ENCODE measurements at places on chromosomes 7 and 10. TPM values are rescaled to one million over a fixed set of nuclear protein-coding genes. Genes with fewer than 3 reads are reported as not detected.

PNLIPRP2 gene
- total RNA-seq = not detected

DNA sequence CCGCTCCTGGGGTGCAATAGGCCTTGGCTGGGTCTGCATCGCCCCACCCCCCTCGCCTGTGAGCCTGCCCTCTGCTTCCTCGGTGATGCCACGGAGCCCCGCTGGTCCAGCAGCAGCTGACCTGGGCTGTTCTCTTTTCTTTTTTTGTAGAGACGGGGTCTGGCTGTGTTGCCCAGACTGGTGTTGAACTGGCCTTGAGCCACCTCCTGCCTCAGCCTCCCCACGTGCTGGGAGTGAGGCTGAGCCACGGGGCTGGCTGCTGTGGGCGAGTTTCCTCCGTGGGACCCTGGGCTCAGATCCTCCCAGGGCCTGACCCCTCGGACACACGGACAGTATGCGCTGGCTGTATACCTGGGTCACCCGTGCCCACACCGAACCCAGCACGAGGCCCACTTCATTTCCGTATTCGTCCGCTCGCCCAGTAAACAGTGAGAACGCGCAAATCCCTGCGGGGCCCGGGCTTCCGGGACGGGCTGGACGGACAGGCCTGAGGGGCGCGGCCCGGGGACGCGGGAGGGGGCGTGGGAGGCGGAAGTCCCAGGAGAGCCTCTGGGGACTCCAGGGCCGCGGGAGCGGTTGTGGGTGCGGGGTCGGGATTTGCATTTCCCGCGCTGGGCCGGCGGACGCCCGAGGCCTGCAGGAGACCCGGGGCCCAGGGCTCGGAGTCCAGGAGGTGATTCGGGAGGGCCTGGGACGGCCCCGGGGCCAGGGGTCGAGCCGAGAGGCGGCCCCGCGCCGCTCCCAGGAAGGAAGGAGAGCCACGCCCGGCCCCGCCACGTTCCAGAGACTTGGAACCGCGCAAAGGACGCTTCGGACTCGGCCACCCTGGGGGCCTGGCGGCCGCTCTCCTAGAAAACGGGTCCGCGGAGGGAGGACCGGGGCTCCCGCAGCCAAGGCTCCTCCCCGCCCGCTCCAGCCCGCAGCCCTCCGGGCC is 57.7 kb upstream of the DNAJB6 start:
- no peaks in the 10 kb centered on the region for H3K36me3 ChIP-seq
- H3K27ac ChIP-seq = no peak overlapping the region
- DNase-seq = no peak
- H3K4me3 ChIP-seq = no peak overlapping the region
- peaks cover 14% of the 10 kb centered on the region for H3K4me1 ChIP-seq
- H3K27me3 ChIP-seq = peaks cover 37% of the 10 kb centered on the region

GRCh38 chr10:111698711-111699110 is 484.9 kb downstream of the GPAM start:
- no peak overlapping the region for H3K27ac ChIP-seq
- no peaks in the 10 kb centered on the region for H3K27me3 ChIP-seq
- H3K4me3 ChIP-seq = no peak overlapping the region
- H3K4me1 ChIP-seq = no peaks in the 10 kb centered on the region

DNA sequence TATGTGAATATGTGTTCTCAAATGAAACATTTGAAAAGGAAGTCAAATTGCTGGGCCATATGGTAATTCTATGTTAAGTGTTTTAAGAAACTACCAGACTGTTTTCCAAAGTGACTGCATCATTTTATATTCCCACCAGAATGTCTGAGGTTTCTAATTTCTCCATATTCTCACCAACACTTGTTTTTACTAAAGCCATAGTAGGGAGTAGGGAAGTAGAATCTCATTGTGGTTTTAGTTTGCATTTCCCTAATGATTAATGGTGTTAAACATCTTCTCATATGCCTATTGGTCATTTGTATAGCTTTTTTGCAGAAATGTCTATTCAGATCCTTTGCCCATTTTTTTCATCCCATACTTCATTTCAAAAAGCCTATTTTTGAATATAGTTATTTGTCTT is 9.1 kb upstream of the SEMA4G start:
- H3K4me1 ChIP-seq = peaks cover 9% of the 10 kb centered on the region
- H3K4me3 ChIP-seq = no peak overlapping the region
- H3K36me3 ChIP-seq = peaks cover 14% of the 10 kb centered on the region
- no peak overlapping the region for H3K27ac ChIP-seq

SSBP1 gene
- total RNA-seq = 309 TPM

GRCh38 chr10:122911889-122912484 is 1.6 kb downstream of the FAM24A start:
- no peak overlapping the region for H3K4me3 ChIP-seq
- H3K27me3 ChIP-seq = peaks cover 8% of the 10 kb centered on the region
- no peaks in the 10 kb centered on the region for H3K36me3 ChIP-seq
- no peak overlapping the region for H3K27ac ChIP-seq
- H3K4me1 ChIP-seq = no peaks in the 10 kb centered on the region

DNA sequence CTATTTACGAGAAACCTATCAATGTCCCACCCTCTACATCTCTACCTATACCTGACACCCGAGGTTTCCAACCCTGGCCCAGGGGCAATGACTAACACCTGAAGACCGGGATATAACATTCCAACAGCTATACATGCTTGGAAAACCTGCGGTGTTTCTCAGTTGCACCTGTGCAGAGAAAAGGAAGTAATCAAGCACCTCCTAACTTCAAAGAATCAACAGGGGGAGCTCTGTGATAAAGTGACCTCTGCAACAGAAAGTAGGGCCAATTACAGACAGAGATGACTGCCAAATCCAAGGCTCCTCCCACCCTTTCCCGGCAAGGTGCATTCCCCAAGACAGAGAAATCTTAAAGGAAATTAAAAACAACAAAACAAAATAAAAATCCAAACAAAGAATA is 41.3 kb downstream of the CCDC6 start:
- DNase-seq = no peak
- H3K4me1 ChIP-seq = peaks cover 65% of the 10 kb centered on the region
- H3K4me3 ChIP-seq = peak overlapping the region; percentile 43
- peaks cover 18% of the 10 kb centered on the region for H3K36me3 ChIP-seq
- H3K27ac ChIP-seq = peak overlapping the region; percentile 40
- H3K27me3 ChIP-seq = no peaks in the 10 kb centered on the region

DNA sequence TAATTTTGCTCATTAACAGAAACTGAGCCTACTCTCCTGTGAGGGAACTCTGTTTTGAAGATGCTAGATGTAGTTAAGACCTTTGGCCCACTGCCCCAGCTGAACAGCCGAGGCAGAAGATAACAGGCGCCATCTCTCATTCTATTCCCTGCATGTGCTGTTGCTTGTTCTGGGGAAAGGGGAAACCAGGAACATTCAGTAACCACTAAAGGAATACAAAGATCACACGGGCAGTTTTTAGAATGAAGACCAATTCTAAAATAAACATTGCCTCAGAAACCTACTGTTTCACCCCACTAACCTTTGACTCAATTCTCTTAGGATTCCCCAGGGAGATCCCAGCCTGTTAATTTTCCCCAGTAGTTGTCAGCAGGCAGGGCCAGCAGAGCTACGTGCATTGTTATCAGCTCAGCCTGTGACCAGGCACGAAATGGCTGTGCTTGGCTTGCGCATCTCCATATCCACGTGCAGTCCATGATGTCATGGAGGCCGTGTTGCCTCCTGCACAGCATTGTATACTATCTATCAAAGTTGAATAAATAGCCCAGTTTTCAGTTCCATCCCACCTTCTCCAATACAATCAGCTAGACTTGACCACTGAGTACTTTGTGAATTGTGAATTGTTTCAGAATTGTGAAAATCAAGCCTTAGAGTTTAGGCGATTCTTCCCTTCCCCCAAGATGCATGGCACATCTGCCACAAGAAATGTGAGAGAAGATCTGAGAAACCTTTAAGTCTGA is 36.0 kb downstream of the ANK3 start:
- H3K4me3 ChIP-seq = no peak overlapping the region
- DNase-seq = no peak
- no peaks in the 10 kb centered on the region for H3K4me1 ChIP-seq
- no peaks in the 10 kb centered on the region for H3K36me3 ChIP-seq

DNA sequence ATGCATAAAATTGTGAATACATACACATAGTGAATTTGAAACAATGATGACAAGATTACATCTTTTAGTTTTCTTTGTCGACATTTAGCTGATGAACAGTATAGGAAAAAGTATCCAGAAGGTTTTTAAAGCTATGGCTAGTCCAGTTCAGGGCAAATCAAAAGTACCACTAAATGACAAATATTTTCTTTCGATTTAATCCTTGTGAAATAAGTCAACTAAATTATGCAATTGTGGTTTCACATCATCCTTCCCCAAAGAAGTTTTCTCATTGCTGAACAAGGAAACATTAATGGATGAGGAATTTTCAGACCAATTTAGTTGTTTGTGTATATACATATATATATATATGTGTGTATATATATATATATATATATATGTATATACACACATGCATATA is 774.0 kb downstream of the DNAJB9 start:
- no peak for DNase-seq
- no peak overlapping the region for H3K27ac ChIP-seq
- H3K4me1 ChIP-seq = no peaks in the 10 kb centered on the region
- no peaks in the 10 kb centered on the region for H3K36me3 ChIP-seq
- H3K4me3 ChIP-seq = no peak overlapping the region

DNA sequence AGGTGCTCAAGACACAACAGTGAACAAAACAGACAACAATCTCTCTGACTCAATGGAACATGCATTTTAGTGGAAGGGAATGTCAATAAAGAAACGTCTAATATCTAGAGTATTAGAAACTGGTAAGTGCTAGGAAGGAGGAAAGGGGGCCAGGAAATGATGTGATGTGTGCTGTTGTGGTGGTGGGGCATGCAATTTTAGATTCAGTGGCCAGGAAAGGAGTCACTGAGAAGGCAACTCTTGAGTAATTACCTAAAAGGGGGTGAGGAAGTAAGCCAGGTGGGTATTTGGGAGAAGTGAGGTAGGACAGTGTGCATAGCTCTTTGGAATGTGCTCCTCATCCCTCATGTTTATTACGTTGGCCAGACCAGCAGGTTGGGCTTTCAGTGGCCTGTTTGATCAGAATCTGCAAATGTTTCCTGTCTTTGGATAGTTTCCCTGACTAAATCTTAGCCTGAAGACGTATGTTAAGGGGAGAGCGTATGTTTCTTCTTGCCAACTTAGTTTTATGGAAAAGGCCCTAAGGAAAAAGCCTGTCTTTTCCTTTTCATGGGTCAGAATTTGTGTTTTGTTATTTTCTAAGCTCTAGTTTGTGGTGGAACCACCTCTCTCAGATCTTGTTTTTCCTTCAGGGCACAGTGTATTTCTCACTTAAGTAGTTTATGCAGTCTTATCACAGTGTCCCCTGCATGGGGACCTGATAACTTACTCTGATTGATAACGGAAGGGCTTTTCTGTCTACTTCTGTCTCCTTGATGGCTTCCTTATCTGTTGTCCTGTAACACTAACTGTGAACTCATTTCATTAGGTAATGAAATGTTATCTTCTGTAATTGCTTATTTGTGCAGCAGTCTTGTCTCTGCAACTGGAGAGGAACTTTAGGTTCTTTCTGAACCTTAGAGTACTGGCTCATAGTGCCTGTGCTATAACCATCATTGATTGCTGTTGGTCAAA is 203.7 kb downstream of the AUTS2 start:
- no peaks in the 10 kb centered on the region for H3K36me3 ChIP-seq
- peaks cover 11% of the 10 kb centered on the region for H3K27me3 ChIP-seq
- DNase-seq = no peak
- peaks cover 7% of the 10 kb centered on the region for H3K4me1 ChIP-seq
- H3K27ac ChIP-seq = no peak overlapping the region

GRCh38 chr10:106900016-106900652 is 264.4 kb downstream of the SORCS1 start:
- H3K36me3 ChIP-seq = no peaks in the 10 kb centered on the region
- DNase-seq = no peak
- no peaks in the 10 kb centered on the region for H3K4me1 ChIP-seq
- H3K27me3 ChIP-seq = no peaks in the 10 kb centered on the region
- no peak overlapping the region for H3K27ac ChIP-seq

- no peak overlapping the region for H3K4me3 ChIP-seq
- no peaks in the 10 kb centered on the region for H3K27me3 ChIP-seq
- no peak for DNase-seq
These were observed 94.9 kb downstream of the STRA8 start for GRCh38 chr7:135328526-135328925.

- H3K4me1 ChIP-seq = peaks cover 2% of the 10 kb centered on the region
- no peak overlapping the region for H3K27ac ChIP-seq
- H3K4me3 ChIP-seq = no peak overlapping the region
These were observed 172.5 kb downstream of the PRKAG2 start for GRCh38 chr7:151704299-151704959.

DNA sequence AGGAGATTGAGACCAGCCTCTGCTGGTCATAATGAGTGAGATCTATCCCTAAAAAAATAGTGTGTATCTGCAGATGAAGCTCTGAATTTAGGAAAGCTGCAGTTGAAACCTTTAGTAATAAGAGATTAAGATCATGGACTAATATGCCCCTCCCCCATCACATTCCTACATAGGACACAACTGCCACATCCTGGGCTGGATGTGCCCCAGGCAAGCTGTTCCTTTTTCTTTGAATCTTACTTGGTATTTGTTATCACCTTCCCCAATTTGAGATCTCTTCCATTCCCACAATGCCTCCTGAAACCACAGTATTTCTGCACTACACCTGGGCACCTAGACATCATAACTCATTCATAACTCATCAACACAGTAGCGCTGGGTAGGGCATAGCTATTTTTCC is 74.1 kb downstream of the DOCK1 start:
- H3K27me3 ChIP-seq = no peaks in the 10 kb centered on the region
- no peak overlapping the region for H3K27ac ChIP-seq
- no peaks in the 10 kb centered on the region for H3K36me3 ChIP-seq
- H3K4me3 ChIP-seq = no peak overlapping the region
- peaks cover 3% of the 10 kb centered on the region for H3K4me1 ChIP-seq

ADCYAP1R1 gene
- not detected for total RNA-seq

DNA sequence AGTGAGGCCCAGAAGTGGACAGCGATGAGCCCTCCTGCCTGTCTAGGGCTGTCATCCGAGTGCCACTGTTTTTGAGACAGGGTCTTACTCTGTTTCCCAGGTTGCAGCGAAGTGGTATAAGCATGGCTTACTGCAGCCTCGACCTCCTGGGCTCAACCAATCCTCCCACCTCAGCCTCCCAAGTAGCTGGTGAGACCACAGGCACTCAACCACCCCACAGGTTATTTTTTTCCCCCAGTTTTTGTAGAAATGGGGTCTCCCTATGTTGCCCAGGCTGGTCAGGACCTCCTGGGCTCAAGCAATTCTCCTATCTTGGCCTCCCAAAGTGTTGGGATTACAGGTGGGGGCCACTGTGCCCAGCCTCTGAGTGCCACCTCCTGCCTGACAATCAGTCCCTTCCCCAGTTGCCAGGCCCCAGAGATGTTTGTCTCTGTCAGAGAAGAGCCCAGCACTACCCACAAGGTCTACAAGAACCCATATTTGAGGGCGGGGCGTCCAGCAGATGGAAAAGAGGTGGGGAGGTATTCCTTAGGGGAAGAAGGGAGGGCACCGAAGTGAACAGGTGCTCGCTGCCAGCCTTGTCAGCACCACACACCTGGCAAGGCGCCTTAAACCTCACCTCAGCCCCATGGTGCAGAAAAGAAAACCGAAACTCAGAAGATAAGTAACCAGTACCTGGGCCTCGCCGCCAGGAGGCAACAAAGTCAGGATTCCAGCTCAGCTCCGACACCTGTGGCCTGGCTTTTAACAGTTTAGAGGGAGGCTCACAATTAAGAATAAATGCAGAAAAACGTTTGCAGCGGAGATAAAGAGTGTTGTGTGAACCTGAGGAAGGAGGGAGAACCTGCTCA is 77.4 kb upstream of the ANLN start:
- no peak overlapping the region for H3K27ac ChIP-seq
- H3K4me1 ChIP-seq = no peaks in the 10 kb centered on the region
- H3K36me3 ChIP-seq = no peaks in the 10 kb centered on the region
- H3K27me3 ChIP-seq = no peaks in the 10 kb centered on the region

SPDYE5 gene
- not detected for total RNA-seq

All from activated naive CD8-positive, alpha-beta T cell treated with anti-CD3 and anti-CD28 coated beads for 36 hours (primary cell).